Activated naive CD4-positive, alpha-beta T cell treated with Interleukin-2 at 50 U/mL for 16 hours (primary cell): ENCODE measurements at places on chromosomes 6 and 20.

GRCh38 chr20:15931897-15932296 is 641.4 kb downstream of the KIF16B start:
- no peak for DNase-seq

GRCh38 chr6:129920103-129920798 is 59.1 kb upstream of the TMEM244 start:
- no peak for DNase-seq

DNA sequence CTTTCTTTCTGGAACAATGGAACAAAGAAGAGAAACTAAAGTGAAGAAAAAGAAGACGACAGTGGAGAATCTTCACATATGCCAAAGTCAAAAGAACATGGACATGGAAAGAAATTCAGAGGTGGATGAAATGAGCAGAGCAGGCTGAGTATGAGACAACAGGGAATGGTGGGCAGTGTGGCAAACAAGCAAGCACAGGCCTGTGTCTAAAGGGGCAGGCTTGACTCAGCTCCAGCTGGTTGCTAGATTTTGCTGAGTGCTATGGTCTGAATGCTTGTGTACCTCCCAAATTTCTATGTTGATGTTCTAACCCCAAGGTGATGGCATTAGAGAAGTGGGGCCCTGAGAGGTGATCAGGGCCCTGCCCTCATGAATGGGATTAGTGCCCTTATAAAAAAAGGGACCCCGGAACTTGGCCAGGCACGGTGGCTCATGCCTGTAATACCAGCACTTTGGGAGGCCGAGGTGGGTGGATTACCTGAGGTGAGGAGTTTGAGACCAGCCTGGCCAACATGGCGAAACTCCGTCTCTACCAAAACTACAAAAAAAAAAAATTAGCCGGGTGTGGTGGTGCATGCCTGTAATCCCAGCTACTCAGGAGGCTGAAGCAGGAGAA is 49.6 kb downstream of the ZMYND8 start:
- no peak for DNase-seq

DNA sequence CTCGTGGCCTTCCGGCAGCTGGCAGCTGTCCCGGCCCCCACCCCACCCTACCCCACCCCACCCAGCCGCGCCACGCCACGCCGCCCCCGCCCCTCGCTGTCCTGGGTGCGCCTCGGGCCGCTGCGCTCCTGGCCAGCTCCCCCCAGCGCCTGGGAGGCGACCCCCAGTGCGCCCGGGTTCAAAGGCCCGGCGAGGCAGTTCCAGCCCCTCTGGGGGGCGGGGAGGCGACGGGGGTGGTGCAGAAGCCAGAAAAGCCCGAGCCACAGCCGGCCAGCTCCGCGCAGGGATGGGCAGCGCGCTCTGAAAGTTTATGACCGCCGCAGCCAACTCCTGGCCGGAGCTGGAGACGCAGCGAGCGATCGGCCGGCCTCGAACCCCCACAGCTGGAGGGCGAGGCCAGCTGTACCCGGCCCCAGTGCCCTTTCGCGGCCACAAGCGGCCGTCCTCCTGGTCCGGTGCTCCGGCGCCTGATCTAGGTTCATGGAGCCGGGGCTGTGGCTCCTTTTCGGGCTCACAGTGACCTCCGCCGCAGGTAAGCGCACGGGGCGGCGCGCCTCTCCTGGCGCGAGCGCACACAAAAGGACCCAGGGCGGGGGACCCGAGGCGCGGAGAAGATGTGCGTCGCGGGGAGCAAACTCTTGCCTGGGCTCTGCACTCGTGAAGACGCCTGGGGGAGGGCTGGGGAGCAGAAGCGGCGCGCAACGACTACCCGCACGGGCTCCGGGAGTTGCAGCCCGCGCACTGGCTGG is at the start of gene EDN3:
EDN3 (plus strand) TSS at position 279 of the 749 bp plus-strand sequence; CDS start at position 481, 202 bp downstream.
- no peak for DNase-seq

GRCh38 chr6:90440586-90441283 is 144.1 kb upstream of the BACH2 start:
- DNase-seq: no peak

GRCh38 chr6:13277231-13277630 is 51.1 kb downstream of the TBC1D7 start:
- DNase-seq: no peak

- DNase-seq: no peak
Measured at GRCh38 chr6:43765776-43766499, 4.1 kb upstream of the VEGFA start.

- no peak for DNase-seq
Measured at GRCh38 chr6:128131566-128131965, 230.7 kb upstream of the THEMIS start.

DNA sequence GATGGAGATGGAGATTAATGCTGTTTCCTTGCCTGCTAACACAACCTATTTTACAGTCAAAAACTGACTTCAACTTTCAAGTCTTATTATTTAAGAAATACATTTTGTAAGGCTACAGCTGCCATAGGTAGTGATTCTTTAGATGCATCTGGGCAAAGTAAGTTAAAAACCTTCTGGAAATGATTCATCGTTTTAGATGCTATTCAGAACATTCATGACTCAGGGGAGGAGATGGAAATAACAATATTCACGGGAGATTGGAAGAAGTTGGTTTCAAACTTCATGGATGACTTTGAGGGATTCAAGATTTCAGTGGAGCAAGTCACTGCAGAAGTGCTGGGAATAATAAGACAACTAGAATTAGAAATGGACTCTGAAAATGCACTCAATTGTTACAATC is 174.9 kb upstream of the GGTLC1 start:
- DNase-seq: no peak
